ENCODE measurements at places on chromosomes 6 and 20. TPM values are rescaled to one million over a fixed set of nuclear protein-coding genes. Genes with fewer than 3 reads are reported as not detected.

DNA sequence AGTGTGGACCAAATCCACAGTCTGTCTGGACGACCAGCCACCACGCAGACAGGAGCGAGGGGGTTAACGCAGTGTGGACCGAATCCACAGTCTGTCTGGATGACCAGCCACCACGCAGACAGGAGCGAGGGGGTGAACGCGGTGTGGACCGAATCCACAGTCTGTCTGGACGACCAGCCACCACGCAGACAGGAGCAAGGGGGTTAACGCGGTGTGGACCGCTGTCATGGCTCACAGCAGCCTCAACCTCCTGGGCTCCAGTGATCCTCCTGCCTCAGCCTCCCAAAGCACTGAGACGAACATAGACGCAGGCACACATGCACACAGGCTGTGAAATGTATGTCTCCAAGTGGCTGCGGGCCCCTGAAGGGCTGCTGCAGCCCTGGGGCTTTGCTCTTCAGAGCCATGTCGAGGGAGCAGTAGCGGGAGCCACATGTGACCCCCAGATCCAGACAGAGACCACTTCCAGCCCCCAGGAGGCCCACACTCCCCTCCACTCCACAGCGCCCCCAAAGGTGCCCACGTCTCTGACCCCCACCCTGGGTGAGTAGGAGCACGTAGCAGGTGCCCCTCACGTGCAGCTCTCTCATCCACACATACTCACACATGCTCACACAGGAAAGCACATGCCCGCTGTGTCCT lies 98.1 kb downstream of the YTHDF1 start:
- no peak for DNase-seq

DNA sequence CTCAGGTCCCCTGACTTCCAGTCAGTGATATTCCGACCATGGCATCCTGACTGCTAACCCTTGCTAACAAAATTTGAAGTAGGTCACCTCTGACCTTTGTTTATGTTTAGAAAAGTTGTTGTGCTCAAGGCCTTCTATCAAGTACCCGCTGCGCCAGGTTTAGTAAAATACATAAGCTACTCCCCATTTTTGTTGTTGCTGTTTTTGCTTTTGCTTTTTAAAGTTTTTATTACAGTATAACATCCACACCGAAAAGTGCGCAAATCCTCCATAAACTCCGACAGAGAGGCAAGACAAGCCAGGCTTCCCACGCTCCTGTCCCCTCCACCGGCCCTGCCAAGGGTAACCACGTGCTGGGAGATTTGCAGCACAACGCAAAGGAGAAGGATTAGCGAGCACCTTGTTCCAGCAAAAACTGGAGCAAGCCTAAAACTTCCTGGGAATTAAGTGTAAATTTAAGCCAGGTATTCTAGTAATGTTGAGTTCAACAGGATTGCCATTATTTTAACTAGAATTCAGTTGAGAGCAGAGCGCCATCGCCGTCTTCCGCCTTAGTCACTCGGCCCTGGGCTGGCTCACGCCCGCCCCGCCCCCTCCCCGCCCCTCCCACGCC lies 17.8 kb upstream of the HMGN4 start:
- DNase-seq: no peak

GRCh38 chr6:168909288-168909687 lies 344.4 kb downstream of the THBS2 start:
- no peak for DNase-seq

GSTA2 gene
- not detected for polyA plus RNA-seq

GLP1R gene
- not detected for polyA plus RNA-seq

LSM2 gene
- 40.3 TPM for polyA plus RNA-seq

CDK5RAP1 gene
- polyA plus RNA-seq: 27.0 TPM

- DNase-seq: no peak
These were observed 7.7 kb upstream of the MYB start for GRCh38 chr6:135173242-135173988.

- no peak for DNase-seq
These were observed 109.5 kb downstream of the TRIM27 start for GRCh38 chr6:28814032-28814976.

- no peak for DNase-seq
These were observed 22.5 kb upstream of the SRPK1 start for GRCh38 chr6:35943390-35943789.

GRCh38 chr6:136365776-136366354 lies 76.2 kb upstream of the BCLAF1 start:
- DNase-seq: no peak

DNA sequence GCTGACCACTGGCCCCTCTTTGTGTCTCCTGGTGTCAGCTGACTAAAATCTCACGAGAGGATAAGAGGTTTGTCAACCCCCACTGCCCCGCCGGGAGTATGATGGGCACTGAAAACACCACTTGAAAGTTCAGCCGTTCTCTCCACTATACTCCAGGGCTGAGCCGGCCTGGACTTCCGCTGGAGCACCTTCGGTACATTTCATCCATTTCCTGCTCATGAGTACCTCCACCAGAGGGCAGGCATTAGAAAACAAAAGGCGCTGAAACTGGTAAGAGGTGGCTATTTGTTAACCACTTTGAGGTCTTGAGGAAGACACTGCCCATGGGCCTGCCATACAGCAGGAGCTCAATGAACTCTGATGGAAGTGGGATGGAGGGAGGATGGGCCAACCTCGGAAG lies 17.9 kb upstream of the ANKRD60 start:
- DNase-seq: no peak

- no peak for DNase-seq
These were observed 694 bp downstream of the MRPS18B start for GRCh38 chr6:30618270-30618797.

OTOR gene
- polyA plus RNA-seq: not detected
